ENCODE measurements at places on chromosomes 5 and 9.

- no peak for DNase-seq
Observed at GRCh38 chr5:112472614-112473013, 53.5 kb upstream of the EPB41L4A start.

- no peak for DNase-seq
Observed at GRCh38 chr5:177605078-177605477, 5.1 kb downstream of the B4GALT7 start.

GRCh38 chr9:133448487-133448972 lies 11.2 kb upstream of the CACFD1 start:
- DNase-seq: no peak

DNA sequence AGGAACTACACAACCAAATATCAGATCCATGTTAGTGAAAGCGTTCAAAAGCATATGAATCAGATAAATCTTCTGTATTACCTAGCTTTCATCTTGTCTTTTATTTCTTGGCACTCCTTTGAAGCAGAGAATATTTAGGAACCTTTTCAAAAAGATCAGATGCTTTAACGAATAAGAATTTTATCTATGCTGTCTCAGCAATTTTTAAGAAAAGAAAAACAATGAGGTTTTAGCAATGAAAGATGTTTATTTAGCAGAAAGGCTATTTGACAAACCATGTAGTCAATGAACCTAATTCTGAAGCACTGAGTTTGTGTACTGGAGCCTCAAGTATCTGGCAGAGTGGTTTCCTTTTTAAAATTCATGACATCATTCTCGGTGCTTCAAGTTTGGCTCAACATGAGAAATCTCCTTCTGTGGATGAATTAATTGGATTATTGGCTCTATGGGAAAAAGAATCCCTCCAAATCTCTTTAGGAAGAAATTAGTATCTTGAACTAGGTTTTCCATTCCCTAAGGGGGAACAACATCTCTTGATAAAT lies 534.7 kb downstream of the CAAP1 start:
- DNase-seq: no peak

DNA sequence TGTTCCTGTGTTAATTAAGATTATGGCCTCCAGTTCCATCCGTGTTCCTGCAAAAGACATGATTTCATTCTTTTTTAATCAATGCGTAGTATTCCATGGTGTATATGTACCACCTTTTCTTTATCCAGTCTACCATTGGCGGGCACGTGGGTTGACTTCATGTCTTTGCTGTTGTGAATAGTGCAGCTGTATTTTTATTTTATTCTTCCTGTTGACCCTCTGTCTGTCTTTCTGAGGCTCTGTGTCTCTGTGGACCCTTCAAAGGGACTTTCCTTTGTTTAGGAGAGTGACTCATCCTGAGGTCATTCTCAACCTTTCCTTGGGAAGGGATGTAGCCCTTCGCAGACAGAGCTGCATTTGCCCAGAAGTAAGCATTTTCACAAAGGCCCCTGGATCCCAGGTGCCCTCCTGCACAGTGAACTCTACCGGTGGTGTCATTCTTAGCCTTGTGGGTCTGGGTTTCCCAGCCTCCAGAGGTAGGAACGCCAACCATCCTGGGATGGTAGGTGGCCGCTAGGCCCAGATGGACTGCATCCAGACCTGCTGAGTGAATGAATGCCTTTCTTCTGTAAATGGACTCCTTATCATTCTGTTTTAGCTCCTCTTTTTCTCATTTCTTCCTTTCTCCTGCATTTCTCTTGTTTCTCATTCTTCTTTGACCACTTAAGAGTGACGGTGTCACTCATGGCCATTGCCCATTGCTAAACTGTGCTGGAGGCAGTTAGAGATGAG lies 22.4 kb downstream of the TRIO start:
- peak; percentile 71 for DNase-seq

- DNase-seq: no peak
Observed at GRCh38 chr5:136213919-136214493, 21.0 kb upstream of the SMIM32 start.

DNA sequence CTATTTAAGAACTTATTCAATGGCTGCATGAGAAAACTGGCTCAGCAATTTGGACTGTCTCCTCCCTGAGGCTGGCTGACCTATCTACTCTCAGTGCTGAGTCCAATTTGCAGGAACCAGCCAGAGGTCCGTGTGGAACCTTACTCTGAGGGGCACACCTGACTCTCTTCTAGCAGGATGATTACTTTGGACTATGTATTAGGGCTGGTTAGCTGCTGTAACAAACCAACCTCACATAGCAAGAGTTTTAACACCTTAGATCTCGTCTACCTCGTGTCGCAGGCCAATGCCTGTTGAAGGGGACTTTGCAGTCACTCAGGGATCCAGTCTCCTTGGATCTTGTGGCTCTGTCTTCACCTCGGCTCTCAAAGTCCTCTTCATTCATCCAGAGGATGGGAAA lies 3.4 kb upstream of the FAM193B start:
- DNase-seq: no peak

- no peak for DNase-seq
Observed at GRCh38 chr9:124392254-124392870, 22.9 kb downstream of the PSMB7 start.

DNA sequence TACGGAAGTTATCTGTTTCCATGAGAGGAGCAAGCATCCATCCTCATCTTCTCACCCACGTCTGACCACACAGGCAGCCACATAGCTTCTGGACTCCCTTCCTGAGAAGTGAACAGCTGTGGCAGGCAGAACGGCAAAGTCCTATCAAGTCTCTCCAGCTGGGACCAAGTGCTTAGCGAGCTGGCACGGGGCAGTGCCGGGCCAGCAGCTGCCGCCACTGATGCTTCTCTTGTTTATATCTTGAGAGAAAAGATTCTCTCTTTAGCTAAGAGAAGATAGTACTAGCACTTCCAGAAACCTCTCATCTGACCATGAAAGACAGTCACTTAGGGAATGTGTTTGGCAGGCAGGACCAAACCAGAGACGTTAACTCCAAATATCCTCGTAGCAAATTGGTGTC lies 37.2 kb downstream of the PLAC8L1 start:
- DNase-seq: no peak

DNA sequence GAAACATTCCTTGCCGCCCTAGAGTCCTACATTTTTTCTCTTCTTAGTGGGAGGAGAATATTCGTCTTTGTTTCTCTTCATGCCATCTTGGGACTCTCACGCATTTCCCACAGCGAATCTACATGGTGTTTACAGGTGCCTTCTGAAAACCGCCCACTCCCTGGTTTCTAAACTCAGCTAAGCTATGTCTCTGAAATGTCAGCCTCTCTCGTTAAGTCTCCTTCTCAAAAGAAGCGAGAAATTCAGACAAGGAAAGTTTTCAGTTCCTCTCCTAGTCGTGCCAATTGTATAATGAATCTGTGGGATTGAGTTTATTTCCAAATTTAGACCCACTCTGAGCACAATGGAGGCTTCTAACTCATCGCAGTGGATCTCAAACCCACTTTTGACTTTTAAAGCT lies 186.8 kb upstream of the NFIB start:
- no peak for DNase-seq

- DNase-seq: no peak
Observed at GRCh38 chr9:35001803-35002502, 12.4 kb downstream of the DNAJB5 start.

GRCh38 chr9:111970827-111971226 lies 74.2 kb downstream of the UGCG start:
- DNase-seq: peak; percentile 59

- no peak for DNase-seq
Observed at GRCh38 chr5:124670722-124671184, 75.7 kb downstream of the ZNF608 start.

DNA sequence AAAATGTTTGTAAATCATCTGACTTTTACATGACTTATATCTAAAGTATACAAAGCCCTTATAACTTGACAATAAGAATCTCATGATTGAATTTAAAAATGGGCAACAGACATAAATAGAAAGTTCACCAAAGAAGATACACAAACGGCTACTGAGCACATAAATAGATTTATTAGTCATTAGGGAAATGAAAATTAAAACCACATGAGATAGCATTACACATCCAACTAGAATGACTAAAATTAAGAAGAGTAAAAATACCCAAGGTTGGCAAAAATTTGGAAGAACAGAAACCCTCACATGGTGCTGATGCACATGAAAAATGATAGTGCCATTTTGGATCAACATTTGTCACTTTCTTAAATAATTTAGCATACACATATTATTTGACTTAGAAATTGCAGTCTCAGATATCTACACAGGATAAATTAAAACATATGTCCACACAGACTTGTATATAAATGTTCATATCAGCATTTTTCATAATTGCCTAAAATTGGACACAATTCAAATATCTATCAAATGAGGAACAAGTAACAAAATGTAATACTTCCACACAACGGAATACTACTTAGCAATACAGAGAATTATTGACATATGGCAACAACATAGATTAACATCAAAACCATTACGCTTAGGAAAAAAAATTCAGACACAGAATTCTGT lies 359.1 kb upstream of the DAB2 start:
- no peak for DNase-seq

DNA sequence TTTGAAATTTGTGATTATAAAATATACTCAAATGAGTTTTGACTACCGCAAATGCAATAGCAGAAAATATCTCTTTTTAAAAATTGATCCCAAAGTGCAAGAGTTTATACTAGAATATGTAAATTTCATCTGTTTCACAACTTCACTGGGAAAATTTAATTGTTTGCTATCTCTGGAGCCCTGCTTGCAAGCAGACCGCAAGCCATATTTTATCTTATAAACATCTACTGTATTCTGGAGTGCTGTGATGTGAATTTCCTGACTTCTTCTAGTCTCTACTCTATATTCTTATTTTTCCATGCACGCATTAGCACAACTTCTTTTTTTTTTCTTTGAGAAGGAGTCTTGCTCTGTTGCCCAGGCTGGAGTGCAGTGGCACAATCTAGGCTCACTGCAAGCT lies 98.7 kb downstream of the DROSHA start:
- no peak for DNase-seq

DNA sequence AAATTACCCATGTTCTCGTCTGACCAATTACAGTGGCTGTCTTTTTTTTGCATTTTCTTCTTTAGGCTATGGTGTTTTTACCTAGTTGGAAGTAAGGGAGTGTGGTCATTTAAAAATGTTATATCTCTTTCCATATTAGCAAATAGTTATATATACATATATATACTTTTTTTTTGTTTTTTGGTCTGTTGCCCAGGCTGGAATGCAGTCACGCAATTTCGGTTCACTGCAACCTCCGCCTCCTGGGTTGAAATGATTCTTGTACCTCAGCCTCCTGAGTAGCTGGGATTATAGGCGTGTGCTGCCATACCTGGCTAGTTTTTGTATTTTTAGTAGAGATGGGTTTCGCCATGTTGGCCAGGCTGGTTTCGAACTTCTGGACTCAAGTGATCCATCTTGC lies 12.3 kb downstream of the MARCHF6 start:
- DNase-seq: no peak

GRCh38 chr9:115964710-115965347 lies 188.8 kb upstream of the PAPPA start:
- DNase-seq: no peak

DNA sequence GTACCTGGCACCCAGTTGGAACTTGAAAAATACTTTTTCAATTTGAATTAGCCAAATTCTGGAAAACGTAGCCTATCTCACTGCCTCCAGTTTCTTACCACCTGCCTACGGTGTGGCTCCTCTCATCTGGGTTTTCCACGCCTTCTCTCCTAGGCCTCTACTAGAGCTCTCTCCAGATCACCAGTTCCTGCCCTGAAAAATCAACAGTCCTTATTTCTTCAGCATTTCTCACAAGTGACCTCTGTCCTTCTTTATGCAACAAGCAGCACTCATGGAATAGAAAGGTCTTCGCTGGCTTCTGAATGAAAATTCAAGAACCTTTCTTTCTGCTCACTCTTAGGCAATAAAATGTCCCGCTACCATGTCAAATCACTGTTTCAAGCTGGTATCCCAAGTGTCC lies 64.8 kb downstream of the PIP5K1B start:
- no peak for DNase-seq

- DNase-seq: no peak
Observed at GRCh38 chr5:55211184-55211874, 15.8 kb downstream of the MCIDAS start.

GRCh38 chr9:20189871-20190270 lies 401.0 kb upstream of the SLC24A2 start:
- DNase-seq: no peak

- no peak for DNase-seq
Observed at GRCh38 chr5:103373597-103374472, 115.3 kb downstream of the MACIR start.

DNA sequence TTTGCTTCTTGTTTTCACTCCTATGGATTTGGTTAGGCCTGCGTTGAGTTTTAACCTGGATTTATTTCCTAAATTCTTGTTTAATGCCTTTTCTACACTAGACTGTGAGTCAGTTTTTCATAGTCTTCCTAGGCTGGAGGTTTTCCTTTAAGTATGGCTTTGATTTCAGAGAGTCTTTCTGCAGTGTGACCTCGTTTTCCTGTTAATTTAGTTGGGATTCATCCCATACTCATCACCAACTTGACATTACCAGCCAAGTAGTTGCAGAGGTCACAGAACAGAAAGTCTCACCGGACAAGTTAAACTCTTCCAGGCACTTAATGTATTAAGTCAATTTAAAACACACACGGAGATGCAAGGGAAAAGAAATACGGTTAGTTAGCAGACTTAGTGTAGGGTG lies 29.7 kb upstream of the AUH start:
- DNase-seq: no peak

DNA sequence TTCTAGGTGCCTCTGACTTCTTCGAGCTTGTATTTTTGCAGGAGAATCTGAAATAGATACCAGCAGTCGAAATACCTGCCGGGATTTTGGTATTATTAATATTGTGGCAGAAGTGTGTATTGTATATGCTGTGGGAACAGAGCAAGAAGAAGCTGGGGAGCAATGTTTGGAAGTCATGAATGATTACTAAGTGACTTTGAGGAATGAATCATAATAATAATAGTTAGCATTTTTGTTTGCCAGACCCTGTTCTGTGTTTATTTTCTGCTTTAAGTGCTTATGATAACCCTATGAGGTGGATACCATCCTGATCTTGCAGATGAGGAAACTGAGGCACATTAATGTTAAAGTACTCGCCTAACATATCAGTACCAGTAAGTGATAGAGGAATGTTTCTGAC lies 32.4 kb downstream of the RAB24 start:
- DNase-seq: no peak

GRCh38 chr5:143924311-143924978 lies 112.5 kb downstream of the HMHB1 start:
- no peak for DNase-seq

DNA sequence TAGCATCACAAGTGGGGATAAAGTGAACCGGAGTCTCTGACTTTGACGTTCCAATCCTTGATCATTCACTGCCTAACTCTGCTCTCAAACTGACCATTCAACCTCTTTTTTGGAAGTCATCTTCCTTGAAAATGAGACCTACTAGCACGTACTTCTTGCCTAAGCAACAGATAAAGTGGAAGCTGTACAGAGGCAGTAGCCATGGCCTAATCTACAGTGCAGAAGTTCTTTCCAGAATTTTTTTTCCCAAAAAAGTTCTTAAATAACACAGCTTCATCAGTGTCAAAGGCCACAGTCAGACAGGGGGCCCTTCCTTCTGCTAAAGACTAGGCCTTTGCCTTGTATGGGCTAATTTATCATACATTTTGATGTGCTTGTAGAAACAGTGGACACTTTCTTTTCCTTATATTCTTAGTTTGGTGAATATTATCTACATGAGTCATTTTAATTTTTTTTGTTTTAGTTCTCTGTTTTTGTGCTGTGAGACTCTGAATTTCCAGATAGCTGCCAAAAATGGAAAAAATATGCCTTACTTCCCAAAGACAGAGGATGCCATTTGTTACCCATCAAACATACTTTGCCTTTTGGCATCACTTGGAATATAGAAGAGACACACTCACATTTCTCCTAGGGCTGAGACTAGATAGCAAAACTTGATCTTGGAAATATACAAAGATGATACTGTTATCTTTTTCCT lies 96.3 kb upstream of the VCAN start:
- DNase-seq: no peak

GRCh38 chr9:97515662-97516061 lies 14.2 kb downstream of the TMOD1 start:
- no peak for DNase-seq

Measured in RWPE1 (cell line).